ENCODE measurements at places on chromosomes 12 and 14.

DNA sequence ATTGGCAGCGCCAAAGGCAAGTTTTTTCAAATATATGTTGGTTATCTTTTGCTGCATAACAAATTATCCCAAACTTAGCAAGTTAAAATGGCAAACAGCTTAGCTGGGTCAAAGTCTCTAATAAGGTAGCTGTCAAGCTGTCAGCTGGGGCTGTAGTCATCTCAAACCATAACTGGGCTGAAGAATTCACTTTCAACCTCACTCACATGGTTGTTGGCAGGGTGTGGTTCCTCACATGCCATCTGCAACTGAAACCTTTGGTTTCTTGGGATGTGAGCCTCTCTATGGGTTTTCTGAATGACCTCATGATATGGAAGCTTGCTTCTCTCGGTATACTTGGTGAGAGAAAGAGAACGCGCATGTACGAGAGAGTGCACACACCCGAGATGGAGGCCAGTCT, 125.4 kb downstream of the LRIG3 start:
- DNase-seq, result no peak

- no peak for DNase-seq
These were observed 84.8 kb upstream of the FICD start for GRCh38 chr12:108430245-108430644.

GRCh38 chr14:34081101-34081575, 130.3 kb upstream of the EGLN3 start:
- DNase-seq, result no peak

DNA sequence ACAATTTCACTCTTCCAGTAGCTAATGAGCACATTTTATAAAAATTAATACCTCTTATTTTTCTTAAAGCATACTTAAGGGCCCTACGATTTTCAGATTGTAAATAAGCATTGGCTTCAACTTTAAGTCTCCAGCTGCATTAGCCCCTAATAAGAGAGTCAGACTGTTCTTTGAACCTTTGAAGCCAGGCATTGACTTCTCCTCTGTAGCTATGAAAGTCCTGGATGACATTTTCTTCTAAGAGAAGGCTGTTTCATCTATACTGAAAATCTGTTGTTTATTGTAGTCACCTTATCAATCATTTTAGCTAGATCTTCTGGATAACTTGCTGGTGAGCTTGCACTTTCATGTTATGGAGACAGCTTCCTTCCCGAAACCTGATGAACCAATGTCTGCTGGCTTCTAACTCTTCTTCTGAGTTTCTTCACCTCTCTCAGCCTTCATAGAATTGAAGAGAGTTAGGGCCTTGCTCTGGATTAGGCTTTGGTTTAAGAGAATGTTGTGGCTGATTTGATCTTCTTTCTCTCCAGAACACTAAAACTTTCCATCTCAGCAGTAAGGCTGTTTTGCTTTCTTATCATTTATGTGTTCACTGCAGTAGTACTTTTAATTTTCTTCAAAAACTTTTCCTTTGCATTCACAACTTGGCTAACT, 377.1 kb upstream of the RGS6 start:
- DNase-seq, result no peak

DNA sequence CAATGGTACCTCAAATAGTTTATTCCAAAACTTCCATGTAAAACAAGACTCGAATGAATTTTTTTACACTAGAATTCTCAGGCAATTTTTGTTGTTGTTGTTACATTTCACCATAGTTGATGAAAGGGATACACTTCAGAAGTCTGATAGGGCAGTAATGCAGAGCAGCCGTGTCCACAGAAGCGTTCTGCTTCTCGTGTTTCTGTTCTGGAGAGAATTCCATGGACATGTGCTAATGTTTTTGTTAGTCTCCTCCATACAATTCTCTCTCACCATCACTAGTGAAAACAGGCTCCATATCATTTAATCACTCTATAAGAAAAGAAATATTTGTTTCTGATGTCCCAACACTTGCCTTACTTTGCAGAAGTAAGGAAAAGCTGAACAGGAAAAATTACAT, 606.1 kb downstream of the SLC16A7 start:
- no peak for DNase-seq

- DNase-seq, result no peak
These were observed 24.4 kb upstream of the ITGA5 start for GRCh38 chr12:54443446-54443845.
